Activated effector memory CD4-positive, alpha-beta T cell treated with Interleukin-2 at 50 U/mL for 16 hours (primary cell): ENCODE measurements at places on chromosomes 2 and 18.

DNA sequence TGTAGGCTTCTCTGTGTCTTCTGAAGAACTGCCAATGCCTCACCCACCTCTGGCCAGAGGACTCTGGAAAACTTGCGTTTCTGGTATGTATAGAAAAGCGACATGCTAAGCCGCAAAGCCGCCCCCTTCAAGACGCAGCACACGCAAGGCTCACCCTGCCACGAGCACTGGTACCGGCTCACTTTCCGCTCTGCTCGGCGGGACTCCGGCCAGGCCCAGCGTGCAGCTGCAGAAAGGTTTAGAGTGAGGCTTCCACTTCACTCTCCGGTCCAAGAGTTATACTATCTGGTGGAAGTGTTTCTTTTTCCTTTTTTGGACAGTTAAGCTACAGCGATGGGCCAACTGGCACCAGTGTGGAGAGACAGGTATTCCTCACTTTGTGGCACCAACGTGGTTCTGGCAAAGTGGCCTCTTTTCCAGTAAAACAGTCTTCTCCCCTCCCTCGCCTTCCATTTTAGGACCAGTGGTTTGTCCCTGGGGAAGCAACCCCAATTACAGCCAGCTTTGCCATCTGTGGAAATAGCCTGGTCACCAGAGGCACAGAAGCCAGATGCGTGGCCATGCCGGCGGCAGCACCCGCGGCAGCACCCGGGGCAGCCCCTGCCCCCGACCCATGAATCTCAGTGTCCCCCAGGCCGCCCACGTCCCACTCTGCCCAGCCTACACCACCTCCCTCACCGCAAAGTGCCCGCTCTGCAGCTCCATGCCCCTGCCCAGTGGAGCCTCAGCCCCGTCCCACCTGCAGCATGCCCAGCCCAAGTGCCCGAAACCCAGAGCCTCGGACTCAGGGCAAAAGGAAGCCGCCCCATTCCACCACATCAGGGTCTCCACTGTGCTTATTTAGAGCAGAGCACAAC lies 91.6 kb upstream of the CTDP1 start:
- no peak for DNase-seq

GRCh38 chr2:129656081-129656598 lies 323.3 kb upstream of the RAB6C start:
- DNase-seq: no peak

GRCh38 chr2:42841344-42841743 lies 49.0 kb upstream of the HAAO start:
- no peak for DNase-seq

DNA sequence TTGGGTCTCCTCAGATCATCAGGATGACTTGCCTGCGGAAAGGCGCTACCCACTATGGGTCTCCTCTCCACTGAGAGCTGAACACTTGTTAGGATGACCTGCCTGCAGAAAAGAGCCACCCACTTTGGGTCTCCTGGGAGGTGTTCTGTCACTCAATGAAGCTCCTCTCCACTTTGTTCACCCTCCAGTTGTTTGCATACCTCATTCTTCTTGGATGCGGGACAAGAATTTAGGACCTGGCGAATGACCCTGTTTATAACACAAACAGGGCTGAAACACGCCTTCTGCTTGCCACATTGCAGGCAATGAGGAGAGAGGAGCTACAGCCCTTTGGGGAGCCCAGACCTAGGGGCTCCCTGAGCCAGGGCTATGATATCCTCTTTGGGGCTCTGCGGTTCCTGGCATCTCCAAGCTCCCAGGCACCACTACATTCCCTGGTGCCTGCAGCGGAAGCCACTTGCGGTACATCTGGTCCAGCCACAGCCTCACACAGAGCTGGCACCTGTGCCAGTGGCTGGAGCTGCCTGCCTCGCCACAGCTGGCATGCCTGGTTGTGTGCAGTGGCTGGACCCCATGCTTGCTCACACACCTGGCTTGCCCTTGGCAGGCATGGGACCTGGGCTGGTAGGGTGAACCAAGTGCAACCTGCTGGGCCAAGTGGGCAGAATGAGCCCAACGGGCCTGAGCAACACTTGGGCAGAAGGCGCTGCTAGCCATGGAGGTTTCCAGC lies 20.6 kb downstream of the ANKRD29 start:
- DNase-seq: no peak

DNA sequence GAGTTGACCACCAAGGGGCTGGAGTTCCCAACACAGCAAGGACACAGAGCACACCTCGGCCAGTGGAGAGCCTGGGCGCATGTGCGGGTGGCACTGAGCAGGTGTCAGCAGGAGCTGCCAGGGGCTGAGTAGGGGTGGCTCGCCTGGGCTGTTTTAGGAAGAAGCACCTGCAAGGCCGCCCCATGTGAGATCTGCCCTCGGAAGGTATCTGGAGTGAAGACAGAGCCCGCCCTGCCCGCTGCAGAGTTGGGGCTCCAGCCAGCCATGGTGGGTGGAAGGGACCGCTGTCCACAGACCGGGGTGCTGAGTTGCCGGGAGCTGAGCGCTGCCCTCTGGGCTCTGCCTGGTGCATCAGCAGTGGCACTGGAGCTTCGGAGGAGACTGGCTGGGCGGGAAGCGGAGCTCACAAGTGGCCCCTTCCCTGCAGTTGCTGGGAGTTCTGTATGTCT lies 35.2 kb downstream of the MTERF4 start:
- DNase-seq: no peak

DNA sequence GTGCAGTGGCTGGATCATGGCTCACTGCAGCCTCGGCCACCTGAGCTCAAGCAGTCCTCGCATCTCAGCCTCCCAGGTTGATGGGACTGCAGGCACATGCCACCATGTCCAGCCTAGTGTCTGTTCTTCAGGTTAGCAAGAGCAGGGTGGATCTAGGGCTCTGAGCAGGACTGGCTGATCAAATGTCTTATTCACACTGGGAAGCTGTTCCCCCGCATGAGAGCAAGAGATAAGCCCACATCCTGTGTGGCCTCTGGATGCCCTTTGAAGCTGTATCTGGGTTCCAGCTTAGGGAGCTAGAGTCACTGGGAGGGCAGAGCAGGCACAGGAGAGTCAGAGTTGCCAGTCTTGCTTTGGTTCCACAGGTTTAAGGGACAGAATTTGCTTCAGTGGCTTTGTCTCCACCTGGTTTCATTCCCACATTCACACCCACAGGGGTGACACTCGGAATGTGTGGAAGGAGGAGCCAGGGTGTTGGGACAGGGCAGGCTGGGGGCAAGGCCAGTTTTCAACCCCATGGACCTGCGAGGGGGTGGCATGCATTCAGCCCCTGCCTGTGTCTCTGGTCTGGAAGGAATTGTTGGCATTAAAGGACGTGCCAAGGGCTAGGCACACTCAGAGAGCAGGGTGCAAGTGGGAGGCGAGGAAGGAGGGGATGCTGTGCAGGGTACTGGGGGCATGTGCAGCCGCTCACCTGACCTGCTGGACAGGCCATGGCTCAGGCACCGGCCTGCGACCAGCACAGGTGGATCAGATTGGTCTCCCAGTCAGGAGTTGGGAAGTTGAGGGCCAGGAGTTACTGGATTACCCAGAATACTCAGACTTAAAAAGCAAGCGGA lies 24.5 kb downstream of the PTPN18 start:
- no peak for DNase-seq

DNA sequence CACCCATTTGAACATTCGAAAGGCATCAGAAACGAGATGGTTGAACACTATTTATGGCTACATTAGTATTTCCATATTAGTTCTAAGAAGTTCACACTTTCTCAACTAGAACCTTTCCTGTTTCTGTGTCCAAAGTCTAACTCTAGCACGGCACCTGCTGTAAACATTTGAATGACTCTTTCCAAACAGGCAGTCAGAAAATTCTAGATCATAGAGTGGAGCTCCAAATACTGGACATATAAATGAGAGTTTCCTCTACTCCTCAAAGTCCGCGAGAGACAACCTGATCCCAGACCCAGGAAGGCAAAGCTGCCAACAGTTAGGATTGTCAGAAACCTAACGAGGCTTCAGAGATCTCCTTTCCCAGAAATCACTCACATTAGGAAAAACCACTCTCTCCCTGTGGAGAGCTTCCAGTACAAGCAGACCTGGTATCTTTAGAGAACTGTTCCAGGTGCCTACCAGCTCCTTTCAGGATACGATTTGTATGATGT lies 10.6 kb downstream of the RND3 start:
- no peak for DNase-seq

DNA sequence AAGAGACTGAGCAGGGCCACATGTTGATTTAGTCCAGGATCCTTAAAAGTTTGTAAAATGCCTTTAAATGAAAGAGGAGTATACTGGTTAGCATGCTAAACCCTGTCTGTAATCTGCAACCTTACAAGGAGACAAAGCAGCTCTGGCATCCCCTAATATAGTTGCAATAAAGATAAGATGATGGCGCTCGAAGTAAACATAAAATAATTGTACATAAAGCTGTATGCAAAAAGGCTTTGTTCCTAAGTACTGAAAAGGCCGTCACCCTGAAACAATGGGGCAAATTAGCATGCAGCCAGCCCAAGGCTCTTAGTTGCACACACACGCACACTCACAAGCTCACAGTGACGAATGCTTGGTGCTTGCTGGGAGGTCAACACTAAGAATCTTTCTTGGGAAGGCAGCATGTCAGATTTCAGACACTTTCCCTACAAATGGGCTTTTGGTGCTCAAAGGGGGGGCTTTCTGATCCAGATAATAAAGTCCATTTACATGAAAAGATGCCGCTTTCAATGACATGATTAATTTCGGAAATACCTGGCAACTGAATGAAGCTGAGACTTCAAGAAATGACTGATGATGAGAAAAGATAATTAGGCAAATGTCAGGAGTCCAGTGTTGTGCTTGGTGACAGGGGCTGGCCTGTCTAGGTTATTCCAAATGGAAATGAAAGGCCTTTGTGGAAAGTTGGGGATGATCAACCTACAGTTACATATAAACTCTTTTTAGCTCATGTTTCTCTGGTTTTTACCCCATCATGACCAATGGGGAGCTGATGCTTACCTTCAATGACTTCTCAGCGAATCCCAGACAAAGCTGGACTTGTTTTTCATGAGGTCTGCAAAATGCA lies 370.3 kb downstream of the MEIS1 start:
- no peak for DNase-seq
